Ascending aorta (tissue), 2 donors: ENCODE measurements at places on chromosomes 5 and 9. TPM values are rescaled to one million over a fixed set of nuclear protein-coding genes. Genes with fewer than 3 reads are reported as not detected.

GRCh38 chr9:20569525-20569924 is 52.8 kb downstream of the MLLT3 start:
- no peaks in the 10 kb centered on the region for H3K36me3 ChIP-seq
- DNase-seq = no peak
- H3K27ac ChIP-seq = no peak overlapping the region
- H3K4me3 ChIP-seq = no peak overlapping the region
- H3K27me3 ChIP-seq = no peaks in the 10 kb centered on the region

- DNase-seq = no peak
- no peaks in the 10 kb centered on the region for H3K4me1 ChIP-seq
- H3K27ac ChIP-seq = no peak overlapping the region
- no peaks in the 10 kb centered on the region for H3K27me3 ChIP-seq
- no peaks in the 10 kb centered on the region for H3K36me3 ChIP-seq
These were observed 51.8 kb upstream of the GALNT10 start for GRCh38 chr5:154138701-154139100.

DNA sequence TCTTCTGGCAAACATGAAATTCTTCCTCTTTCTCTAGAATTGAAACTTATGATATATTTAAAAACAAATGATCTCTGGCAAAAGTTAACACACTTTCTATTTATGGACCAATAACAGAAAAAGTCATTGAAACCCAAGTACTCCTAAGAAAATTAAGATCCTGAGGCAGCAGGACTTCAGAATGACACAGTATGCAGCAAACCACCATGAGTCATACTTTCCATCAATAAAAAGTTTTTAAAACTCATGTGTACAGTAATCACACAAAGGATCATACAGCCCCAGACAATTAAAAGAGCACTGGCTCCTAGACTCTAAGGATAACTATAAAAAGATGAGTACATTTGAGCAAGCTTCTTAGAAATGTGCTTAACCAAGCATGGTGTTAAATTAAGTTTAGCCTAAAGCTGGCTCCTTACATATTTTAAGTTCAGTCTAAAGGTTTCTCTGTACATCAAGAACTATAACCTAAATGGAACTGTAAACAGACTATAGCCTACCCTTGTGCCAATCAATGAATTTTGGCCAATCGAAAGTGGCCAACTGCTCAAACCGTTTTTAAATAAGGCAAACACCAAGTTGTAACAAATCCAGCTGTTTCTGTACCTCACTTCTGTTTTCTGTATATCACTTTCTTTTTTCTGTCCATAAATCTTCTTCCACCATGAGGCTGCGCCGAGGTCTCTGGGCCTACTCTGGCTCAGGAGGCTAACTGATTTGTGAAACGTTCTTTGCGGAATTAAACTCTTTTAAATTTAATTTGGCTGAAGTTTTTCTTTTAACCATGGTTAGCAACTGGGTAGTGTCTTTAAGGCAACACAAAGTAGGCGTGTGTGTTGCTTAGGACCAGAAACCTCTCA is 232.1 kb upstream of the PIK3R1 start:
- no peaks in the 10 kb centered on the region for H3K4me1 ChIP-seq
- DNase-seq = no peak
- no peaks in the 10 kb centered on the region for H3K36me3 ChIP-seq
- no peak overlapping the region for H3K27ac ChIP-seq
- no peaks in the 10 kb centered on the region for H3K27me3 ChIP-seq

- no peaks in the 10 kb centered on the region for H3K27me3 ChIP-seq
- no peak for DNase-seq
- no peak overlapping the region for H3K27ac ChIP-seq
- H3K36me3 ChIP-seq = peaks cover 32% of the 10 kb centered on the region
- H3K4me3 ChIP-seq = no peak overlapping the region
- H3K4me1 ChIP-seq = no peaks in the 10 kb centered on the region
These were observed 20.9 kb downstream of the FAM13B start for GRCh38 chr5:138011991-138012390.

- H3K27me3 ChIP-seq = no peaks in the 10 kb centered on the region
- H3K4me1 ChIP-seq = no peaks in the 10 kb centered on the region
These were observed 2292.6 kb upstream of the C9orf72 start for GRCh38 chr9:29865764-29866313.

GRCh38 chr9:120689860-120690259 is 24.4 kb downstream of the MEGF9 start:
- H3K4me1 ChIP-seq = no peaks in the 10 kb centered on the region
- no peak for DNase-seq
- no peaks in the 10 kb centered on the region for H3K27me3 ChIP-seq

- H3K27ac ChIP-seq = no peak overlapping the region
- H3K36me3 ChIP-seq = no peaks in the 10 kb centered on the region
- H3K27me3 ChIP-seq = no peaks in the 10 kb centered on the region
- no peak for DNase-seq
These were observed 142.1 kb downstream of the XRCC4 start for GRCh38 chr5:83219495-83219894.

DNA sequence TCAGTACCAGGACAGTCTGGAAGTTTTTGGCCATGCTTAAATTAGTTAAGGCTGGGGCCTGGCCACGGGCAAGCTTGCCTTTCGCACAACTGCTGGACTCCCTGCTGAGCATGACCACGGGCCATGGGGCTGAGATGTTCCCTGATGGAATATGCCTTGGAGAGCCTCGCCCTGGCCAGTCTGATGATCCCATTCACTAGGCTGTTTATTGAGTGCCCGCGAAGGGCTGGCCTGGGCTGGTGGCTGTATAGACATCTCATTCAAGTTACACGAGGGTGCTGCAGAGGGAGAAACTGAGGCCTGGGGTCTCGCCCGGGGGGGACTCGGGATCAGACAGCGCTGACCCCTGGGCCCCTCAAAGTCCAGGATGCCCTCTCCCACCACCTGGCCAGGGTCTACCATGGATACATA is 7.8 kb upstream of the RXRA start:
- no peak for DNase-seq
- no peaks in the 10 kb centered on the region for H3K36me3 ChIP-seq
- no peak overlapping the region for H3K27ac ChIP-seq
- no peaks in the 10 kb centered on the region for H3K27me3 ChIP-seq
- no peak overlapping the region for H3K4me3 ChIP-seq
- no peaks in the 10 kb centered on the region for H3K4me1 ChIP-seq

GRCh38 chr5:106730912-106731311 is 939.8 kb downstream of the EFNA5 start:
- no peaks in the 10 kb centered on the region for H3K36me3 ChIP-seq
- H3K27ac ChIP-seq = no peak overlapping the region
- H3K4me3 ChIP-seq = no peak overlapping the region

- no peaks in the 10 kb centered on the region for H3K4me1 ChIP-seq
- H3K27ac ChIP-seq = no peak overlapping the region
These were observed 37.6 kb downstream of the RHOBTB3 start for GRCh38 chr5:95768731-95769130.

DNA sequence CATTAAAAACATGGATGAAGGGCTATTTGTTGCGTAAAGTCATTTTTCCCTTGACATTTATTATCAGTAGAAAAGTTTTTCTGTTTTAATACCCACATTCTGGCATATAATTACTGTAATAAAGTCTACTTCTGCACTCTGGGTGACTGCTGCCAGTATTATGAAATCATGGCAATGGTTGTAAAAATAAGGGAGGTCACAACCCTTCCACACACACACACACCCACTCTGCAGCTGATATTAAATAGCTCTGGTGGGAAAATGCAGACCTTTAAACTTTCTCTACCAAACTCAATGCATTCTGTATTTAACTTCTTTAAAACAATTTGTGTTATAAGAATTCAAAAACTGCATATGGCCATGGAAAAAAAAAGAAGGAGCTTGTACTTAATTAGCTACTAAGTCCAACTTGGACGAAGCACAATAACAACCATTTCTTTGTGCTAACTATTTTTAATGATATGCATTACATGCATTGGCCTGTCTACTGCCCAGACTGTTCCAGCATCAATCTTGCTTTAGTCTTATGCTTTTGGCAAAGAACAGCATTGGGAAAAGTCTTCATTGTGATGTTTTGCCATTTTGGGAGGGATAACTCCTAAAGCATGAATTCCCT is 137.6 kb upstream of the MAP3K1 start:
- H3K36me3 ChIP-seq = no peaks in the 10 kb centered on the region
- H3K27me3 ChIP-seq = no peaks in the 10 kb centered on the region
- H3K27ac ChIP-seq = no peak overlapping the region
- DNase-seq = no peak
- H3K4me3 ChIP-seq = no peak overlapping the region

GRCh38 chr5:157571357-157571827 is 4.2 kb downstream of the ADAM19 start:
- no peaks in the 10 kb centered on the region for H3K36me3 ChIP-seq
- no peaks in the 10 kb centered on the region for H3K27me3 ChIP-seq
- H3K27ac ChIP-seq = peak overlapping the region; percentile 13

DNA sequence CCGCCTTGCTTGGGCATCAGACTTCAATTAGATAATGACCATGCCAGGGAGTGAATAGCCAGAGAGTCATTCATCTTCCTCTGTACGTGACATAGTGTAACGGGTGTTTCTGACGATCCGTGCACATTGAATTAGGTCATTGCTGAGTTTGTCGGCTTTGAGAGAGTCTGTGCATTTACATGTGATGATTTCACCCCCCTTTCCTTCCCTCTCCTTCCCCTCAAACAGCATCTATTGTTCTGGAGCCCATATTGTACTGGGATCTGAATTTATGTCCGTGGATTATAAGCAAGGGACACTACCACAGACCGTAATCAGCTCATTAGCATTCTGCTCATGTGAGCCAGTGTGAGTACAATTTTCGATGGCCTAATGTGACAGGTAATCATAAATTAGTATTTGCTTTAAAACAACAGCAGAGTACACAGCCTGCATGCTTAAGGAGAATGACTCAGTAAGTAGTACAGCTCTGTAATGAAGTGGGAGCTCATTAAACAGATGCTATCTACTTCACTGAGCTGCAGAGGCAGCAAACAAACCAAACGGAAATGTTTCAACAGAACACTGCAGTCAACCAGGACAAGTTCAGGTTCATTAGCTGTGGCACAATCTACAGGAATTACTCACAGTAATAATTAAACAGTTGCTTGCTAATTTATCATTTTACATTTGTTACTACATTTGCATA is 302.1 kb downstream of the CSNK1G3 start:
- H3K4me3 ChIP-seq = no peak overlapping the region
- no peaks in the 10 kb centered on the region for H3K27me3 ChIP-seq
- H3K36me3 ChIP-seq = no peaks in the 10 kb centered on the region
- H3K4me1 ChIP-seq = no peaks in the 10 kb centered on the region

GRCh38 chr5:14545308-14545707 is 36.3 kb upstream of the OTULINL start:
- H3K27me3 ChIP-seq = no peaks in the 10 kb centered on the region
- no peak overlapping the region for H3K27ac ChIP-seq
- no peak overlapping the region for H3K4me3 ChIP-seq
- H3K4me1 ChIP-seq = no peaks in the 10 kb centered on the region
- DNase-seq = no peak

GRCh38 chr5:157050050-157050449 is 8.9 kb downstream of the HAVCR1 start:
- no peak overlapping the region for H3K27ac ChIP-seq
- H3K36me3 ChIP-seq = no peaks in the 10 kb centered on the region
- no peak overlapping the region for H3K4me3 ChIP-seq
- no peak for DNase-seq
- H3K4me1 ChIP-seq = no peaks in the 10 kb centered on the region

GRCh38 chr9:128771094-128771721 is 519 bp downstream of the ZER1 start:
- peaks cover 23% of the 10 kb centered on the region for H3K4me1 ChIP-seq
- no peaks in the 10 kb centered on the region for H3K27me3 ChIP-seq
- no peak for DNase-seq

DNA sequence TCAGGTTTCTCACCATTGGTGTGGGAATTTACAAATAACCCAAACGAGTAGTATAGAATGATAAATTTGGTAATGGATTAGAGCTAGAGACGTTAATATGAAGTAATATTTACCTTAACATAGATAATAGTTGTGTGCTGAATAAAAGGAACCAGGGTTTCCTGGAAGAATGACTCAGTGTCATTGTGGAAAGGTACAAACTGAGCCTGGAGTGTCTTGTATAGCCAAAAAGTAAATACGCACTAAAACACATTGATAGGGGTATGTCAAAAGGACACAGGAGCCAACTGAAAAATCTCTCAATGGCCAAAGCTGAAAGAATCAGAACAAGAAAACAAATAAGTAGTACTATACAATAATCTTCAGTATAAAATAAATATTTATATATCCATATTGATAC is 363.5 kb downstream of the SLCO4C1 start:
- no peaks in the 10 kb centered on the region for H3K27me3 ChIP-seq
- no peaks in the 10 kb centered on the region for H3K4me1 ChIP-seq
- H3K4me3 ChIP-seq = no peak overlapping the region
- H3K36me3 ChIP-seq = no peaks in the 10 kb centered on the region
- DNase-seq = no peak

DNA sequence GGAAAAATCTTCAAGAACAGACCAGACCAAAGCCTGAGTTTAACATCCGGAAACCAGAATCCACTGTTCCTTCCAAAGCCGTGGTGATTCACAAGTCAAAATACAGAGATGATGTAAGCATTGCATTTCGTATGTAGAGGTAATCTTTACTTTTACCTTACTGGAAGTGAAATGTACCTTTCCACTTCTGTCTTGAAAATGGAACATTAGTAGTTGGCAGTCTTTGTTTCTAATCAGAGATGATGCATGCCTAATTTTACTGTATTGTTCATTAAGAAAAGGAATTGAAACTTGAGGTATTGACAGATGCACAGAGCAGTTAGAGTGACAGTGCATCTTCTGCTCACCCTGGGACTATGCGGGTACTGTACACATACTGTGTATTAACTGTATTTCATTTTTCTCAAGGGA is 34.6 kb downstream of the HABP4 start:
- peaks cover 13% of the 10 kb centered on the region for H3K36me3 ChIP-seq
- no peak overlapping the region for H3K4me3 ChIP-seq
- no peak for DNase-seq
- peak overlapping the region; percentile 92 for H3K27ac ChIP-seq
- no peaks in the 10 kb centered on the region for H3K27me3 ChIP-seq

DNA sequence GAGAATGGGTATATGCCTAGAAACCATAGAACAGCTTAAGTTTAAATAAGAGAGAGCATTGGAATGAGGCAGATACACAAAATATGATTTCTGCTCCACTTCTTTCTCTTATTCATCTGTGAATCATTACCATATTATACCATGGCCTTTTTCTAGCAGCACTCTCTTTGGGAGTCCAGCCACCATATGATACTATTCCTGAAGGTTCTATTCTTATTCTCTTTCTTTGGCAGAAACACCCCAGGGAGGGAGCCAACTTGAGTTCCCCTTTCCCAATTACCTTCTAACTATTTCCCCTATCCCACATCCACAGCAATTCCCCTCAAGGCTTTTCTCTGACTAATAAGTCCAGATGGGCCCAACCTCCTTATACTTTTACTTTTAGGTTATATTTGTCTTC is 55.9 kb downstream of the NDUFAF2 start:
- no peak overlapping the region for H3K27ac ChIP-seq
- H3K4me3 ChIP-seq = no peak overlapping the region
- peaks cover 4% of the 10 kb centered on the region for H3K4me1 ChIP-seq

Gene SLC25A2
- not detected for total RNA-seq

Gene ATP10B
- 0.43 TPM for total RNA-seq

Gene CEP78
- total RNA-seq = 19.8 TPM

Gene ANKRD18B
- not detected for total RNA-seq

Gene CDHR2
- not detected for total RNA-seq

Gene TTLL11
- 18.5 TPM for total RNA-seq

Gene GPX3
- total RNA-seq = 2,056 TPM

Gene FRRS1L
- total RNA-seq = 0.11 TPM

Gene NUTM2G
- total RNA-seq = not detected

Gene IFNA13
- not detected for total RNA-seq

Gene RNF180
- 7.9 TPM for total RNA-seq
